ENCODE measurements at places on chromosomes 1 and 21. TPM values are rescaled to one million over a fixed set of nuclear protein-coding genes. Genes with fewer than 3 reads are reported as not detected.
A peak's percentile ranks its signal among the peaks of the same experiment; 100 is the strongest.

- H3K27ac ChIP-seq = no peak overlapping the region
- no peak for DNase-seq
- H3K4me1 ChIP-seq = no peaks in the 10 kb centered on the region
- no peak overlapping the region for H3K4me3 ChIP-seq
These were observed 80.6 kb downstream of the TGFBR3 start for GRCh38 chr1:91805311-91805801.

GRCh38 chr1:213512316-213512715 is 461.3 kb downstream of the RPS6KC1 start:
- no peak overlapping the region for H3K4me3 ChIP-seq
- no peak overlapping the region for H3K27ac ChIP-seq
- no peaks in the 10 kb centered on the region for H3K4me1 ChIP-seq
- no peaks in the 10 kb centered on the region for H3K36me3 ChIP-seq

- DNase-seq = no peak
- no peaks in the 10 kb centered on the region for H3K36me3 ChIP-seq
- no peaks in the 10 kb centered on the region for H3K27me3 ChIP-seq
- H3K27ac ChIP-seq = no peak overlapping the region
These were observed 71.1 kb downstream of the LGR6 start for GRCh38 chr1:202264726-202265125.

- no peaks in the 10 kb centered on the region for H3K36me3 ChIP-seq
- no peak overlapping the region for H3K4me3 ChIP-seq
- no peak for DNase-seq
- no peaks in the 10 kb centered on the region for H3K27me3 ChIP-seq
These were observed 411.8 kb upstream of the DAB1 start for GRCh38 chr1:57835620-57836019.

DNA sequence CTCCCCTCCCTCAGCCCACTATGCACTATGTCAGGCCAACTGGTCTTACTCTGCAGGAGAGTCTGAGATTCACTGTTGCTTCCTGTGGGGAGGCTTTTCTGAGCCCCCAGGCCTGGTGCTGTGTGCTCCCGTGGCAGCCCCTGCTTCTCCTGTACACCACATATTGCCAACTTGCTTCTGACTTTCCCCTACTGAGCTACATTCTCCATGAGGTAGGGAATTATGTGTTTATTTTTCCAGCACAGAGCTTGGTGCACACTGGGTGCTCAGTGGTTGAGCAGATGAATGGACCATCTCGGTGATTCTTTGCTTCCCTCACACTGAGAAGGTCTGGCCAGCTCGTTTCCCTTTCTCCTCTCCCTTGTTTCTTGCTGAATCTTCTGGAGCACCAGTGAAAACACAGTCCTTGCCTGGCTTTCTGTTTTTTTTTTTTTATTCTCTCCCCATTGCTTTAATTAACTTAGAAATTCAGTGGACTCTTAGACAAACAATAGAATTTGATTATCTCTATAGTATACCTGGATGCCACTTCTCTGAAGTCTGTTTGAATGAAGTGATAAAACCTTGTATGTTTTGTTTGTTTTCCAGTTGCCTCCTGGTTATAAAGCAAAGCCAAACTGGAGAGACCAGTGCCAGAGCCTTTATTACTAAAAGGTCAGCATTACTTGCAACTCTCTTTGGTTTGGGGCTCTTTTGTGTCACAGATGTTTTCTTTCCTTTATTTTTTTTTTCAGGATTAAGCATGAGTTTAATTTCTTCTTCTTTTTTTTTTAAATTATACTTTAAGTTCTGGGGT is 50.3 kb upstream of the CNIH3 start:
- DNase-seq = no peak
- H3K27ac ChIP-seq = no peak overlapping the region
- no peaks in the 10 kb centered on the region for H3K4me1 ChIP-seq
- H3K4me3 ChIP-seq = no peak overlapping the region
- H3K27me3 ChIP-seq = no peaks in the 10 kb centered on the region

DNA sequence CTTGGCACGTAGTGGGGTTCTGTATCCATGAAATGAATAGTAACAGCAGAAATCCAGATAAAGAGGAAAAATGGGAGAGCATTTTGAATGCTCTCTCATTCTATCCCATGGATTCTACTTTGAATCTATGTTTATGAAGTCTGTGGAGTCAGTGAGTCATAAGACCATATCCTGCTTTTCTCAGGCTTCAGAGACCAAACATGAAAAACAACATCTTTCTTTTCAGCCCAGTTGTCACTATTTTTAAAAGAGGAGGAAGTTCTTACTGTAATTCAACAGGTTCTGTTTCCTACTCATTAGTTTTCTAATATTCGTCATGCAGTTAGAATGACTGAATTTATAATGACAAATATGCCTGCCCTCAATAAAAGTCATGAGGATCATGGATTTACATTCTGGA is 39.4 kb upstream of the CD55 start:
- H3K27me3 ChIP-seq = no peaks in the 10 kb centered on the region
- DNase-seq = no peak
- H3K27ac ChIP-seq = no peak overlapping the region
- H3K4me3 ChIP-seq = no peak overlapping the region
- H3K4me1 ChIP-seq = no peaks in the 10 kb centered on the region

DNA sequence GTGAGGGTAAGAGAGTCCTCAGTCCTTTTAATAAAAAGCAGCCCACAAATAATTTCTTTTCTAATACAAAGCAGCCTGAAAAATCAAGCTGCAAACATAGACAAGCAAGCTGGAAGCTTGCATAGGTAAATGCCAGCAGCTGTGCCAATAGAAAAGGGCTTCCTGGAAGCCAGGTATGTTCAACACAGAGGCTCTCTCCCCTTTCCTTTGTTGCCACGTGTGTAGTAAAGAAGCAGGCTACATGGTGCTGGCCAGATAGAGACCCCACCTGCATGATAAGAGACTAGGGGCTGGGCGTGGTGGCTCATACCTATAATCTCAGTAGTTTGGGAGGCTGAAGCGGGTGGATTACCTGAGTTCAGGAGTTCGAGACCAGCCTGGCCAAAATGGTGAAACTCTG is 50.1 kb upstream of the ERRFI1 start:
- H3K27ac ChIP-seq = no peak overlapping the region
- no peaks in the 10 kb centered on the region for H3K36me3 ChIP-seq
- DNase-seq = no peak
- no peaks in the 10 kb centered on the region for H3K27me3 ChIP-seq

- no peaks in the 10 kb centered on the region for H3K4me1 ChIP-seq
- no peaks in the 10 kb centered on the region for H3K27me3 ChIP-seq
- H3K4me3 ChIP-seq = no peak overlapping the region
- H3K27ac ChIP-seq = no peak overlapping the region
- no peak for DNase-seq
These were observed 11.1 kb upstream of the PAXBP1 start for GRCh38 chr21:32782698-32783097.

DNA sequence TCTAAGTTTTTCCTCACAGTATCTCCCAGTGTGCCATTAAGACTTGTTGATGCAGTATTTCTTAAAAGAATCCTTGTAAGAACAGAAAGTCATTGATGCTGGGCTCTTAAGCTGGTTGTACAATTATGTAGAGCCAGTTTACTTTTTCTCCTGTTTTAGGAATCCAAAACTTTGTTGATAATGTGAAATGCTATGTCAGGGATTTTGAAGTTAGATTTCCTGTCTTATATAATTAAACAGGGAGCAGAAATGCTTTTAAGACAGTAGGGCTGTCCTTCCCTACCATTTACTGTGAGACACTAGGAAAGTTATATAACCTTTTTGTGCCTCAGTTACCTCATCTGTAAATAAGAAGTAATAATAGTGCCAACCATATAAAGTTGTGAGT is 26.0 kb downstream of the CCDC18 start:
- H3K4me3 ChIP-seq = no peak overlapping the region
- H3K27ac ChIP-seq = no peak overlapping the region
- H3K4me1 ChIP-seq = peaks cover 13% of the 10 kb centered on the region
- no peaks in the 10 kb centered on the region for H3K27me3 ChIP-seq

The AIM2 gene
- polyA plus RNA-seq = 0.33 TPM

The GPA33 gene
- 0.03 TPM for polyA plus RNA-seq

The LRRC38 gene
- polyA plus RNA-seq = not detected

DNA sequence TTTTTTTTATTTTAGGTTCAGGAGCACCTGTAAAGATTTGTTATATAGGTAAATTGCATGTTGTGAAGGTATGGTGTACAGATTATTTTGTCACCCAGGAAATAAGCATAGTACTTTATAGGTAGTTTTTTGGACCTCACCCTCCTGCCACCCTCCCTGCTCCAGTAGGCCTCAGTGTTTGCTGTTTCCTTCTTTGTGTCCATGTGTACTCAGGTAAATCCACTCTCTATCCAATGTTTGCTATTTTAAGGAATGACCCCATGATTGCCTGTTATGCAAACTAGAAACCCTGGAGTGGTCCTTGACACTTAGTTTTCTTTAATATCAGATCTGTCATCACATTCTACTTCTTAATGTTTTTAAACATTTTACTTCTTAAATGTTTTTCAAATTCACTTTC is 33.9 kb downstream of the LHX9 start:
- no peak overlapping the region for H3K4me3 ChIP-seq
- H3K27me3 ChIP-seq = no peaks in the 10 kb centered on the region
- no peak overlapping the region for H3K27ac ChIP-seq
- DNase-seq = no peak

DNA sequence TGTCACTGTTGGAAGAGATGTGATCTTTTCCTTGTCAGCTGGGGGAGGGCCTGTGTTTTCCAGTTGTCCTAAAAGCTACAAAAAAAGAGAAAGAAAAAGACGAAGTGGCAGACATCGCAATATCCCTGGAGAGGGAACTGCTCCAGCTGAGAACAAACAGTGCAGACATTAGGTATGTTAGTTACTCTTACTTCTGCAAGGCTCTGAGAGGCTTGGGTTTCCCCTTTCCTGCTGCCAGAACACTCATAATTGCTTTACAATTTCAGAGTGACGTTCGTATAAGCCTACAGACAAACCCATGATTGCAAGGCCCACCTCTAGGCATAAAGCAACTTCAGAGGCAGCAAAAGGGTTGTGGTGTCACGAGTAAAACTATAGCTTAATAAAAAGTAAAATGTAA is 31.1 kb downstream of the CD160 start:
- no peak overlapping the region for H3K27ac ChIP-seq
- no peaks in the 10 kb centered on the region for H3K27me3 ChIP-seq
- H3K4me3 ChIP-seq = no peak overlapping the region
- H3K4me1 ChIP-seq = no peaks in the 10 kb centered on the region
- peaks cover 40% of the 10 kb centered on the region for H3K36me3 ChIP-seq

The C4BPA gene
- polyA plus RNA-seq = 896 TPM

The SLAMF1 gene
- 0.21 TPM for polyA plus RNA-seq

- H3K4me1 ChIP-seq = no peaks in the 10 kb centered on the region
- no peaks in the 10 kb centered on the region for H3K36me3 ChIP-seq
- H3K27ac ChIP-seq = no peak overlapping the region
- H3K4me3 ChIP-seq = no peak overlapping the region
- DNase-seq = no peak
These were observed 23.4 kb downstream of the RD3 start for GRCh38 chr1:211468595-211468994.

- H3K4me3 ChIP-seq = peak overlapping the region; percentile 62
- peak; percentile 54 for DNase-seq
- H3K27me3 ChIP-seq = no peaks in the 10 kb centered on the region
- no peaks in the 10 kb centered on the region for H3K36me3 ChIP-seq
These were observed 513 bp downstream of the PBX1 start for GRCh38 chr1:164559342-164560051.

DNA sequence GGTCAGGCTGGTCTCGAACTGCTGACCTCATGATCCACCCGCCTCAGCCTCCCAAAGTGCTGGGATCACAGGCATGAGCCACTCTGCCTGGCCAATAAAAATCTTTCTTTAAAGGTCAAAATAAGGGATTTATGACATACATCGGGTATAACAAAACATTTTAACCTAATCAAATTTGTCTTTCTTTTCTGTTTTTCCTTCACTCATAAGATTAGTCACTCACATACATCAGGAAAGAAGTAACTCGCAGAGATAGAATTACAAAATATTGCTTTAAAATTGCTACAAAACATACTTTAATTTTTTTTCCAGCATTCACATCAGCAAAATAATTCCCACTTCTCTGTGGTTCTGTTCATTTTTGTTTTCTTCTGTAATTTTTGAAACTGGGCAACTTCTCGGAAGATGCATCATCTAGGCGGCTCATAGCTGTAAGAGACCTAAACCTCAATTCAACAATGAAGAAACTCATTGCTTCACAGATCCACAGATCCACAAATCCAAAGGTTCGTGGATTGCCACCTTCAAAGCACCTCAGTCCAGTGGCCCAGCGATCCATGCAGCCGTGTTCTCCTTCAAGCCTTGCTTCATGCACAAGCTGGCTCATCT is 39.7 kb downstream of the NEK2 start:
- no peak for DNase-seq
- H3K27me3 ChIP-seq = no peaks in the 10 kb centered on the region
- H3K4me1 ChIP-seq = peaks cover 27% of the 10 kb centered on the region
- no peak overlapping the region for H3K4me3 ChIP-seq
- no peaks in the 10 kb centered on the region for H3K36me3 ChIP-seq

DNA sequence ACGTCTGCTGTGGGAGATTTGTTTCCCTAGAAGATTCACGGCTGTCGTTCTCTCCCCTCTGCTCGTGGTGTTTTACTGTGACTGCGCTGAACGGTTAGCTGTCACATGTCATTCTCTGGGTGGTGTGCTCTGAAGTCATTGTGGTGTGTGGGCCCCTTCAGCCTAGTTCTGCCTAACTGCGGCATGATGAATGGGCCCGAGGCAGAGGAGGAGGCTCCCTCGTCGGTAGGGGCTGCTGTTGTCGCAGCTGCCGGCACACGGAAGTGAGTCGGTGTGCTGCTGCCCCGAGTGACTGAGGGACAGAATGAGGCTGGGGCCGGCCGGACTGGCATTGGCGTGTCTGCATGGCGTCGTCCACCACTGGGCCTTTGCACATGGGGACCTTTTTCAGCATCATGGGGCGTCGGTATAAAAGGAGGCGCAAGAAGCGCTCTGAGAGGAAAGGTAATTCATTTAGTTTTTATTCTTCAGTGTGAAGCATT is 77.9 kb downstream of the ADARB1 start:
- no peak overlapping the region for H3K4me3 ChIP-seq
- H3K4me1 ChIP-seq = no peaks in the 10 kb centered on the region
- DNase-seq = peak; percentile 36
- no peaks in the 10 kb centered on the region for H3K36me3 ChIP-seq
- no peaks in the 10 kb centered on the region for H3K27me3 ChIP-seq

- H3K27me3 ChIP-seq = no peaks in the 10 kb centered on the region
- no peak for DNase-seq
These were observed 5.7 kb upstream of the RIPK4 start for GRCh38 chr21:41772351-41773080.

DNA sequence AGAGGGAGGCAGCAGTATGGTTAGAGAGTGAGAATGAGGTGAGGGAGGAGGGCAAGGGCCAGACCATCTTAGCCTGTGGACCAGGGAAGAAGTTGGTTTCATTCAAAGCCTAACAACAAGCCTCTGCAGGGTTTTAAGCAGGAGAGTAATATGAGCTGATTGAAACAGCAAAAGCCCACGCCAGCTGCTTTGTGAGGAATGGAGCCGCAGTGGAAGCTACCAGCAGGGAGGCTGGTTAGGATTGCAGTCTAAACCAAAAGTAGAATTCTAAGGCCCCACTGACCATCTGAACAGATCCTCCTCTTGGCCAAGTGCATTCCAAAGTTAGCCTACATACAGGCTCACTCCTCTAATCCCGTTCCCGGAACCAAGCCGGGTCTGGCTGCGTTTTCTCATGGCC is 44.8 kb downstream of the OLFML3 start:
- no peaks in the 10 kb centered on the region for H3K4me1 ChIP-seq
- no peak overlapping the region for H3K4me3 ChIP-seq
- DNase-seq = no peak
- H3K27me3 ChIP-seq = no peaks in the 10 kb centered on the region

Data from liver (tissue), 10 donors.